ENCODE measurements at places on chromosomes 5 and 9.

DNA sequence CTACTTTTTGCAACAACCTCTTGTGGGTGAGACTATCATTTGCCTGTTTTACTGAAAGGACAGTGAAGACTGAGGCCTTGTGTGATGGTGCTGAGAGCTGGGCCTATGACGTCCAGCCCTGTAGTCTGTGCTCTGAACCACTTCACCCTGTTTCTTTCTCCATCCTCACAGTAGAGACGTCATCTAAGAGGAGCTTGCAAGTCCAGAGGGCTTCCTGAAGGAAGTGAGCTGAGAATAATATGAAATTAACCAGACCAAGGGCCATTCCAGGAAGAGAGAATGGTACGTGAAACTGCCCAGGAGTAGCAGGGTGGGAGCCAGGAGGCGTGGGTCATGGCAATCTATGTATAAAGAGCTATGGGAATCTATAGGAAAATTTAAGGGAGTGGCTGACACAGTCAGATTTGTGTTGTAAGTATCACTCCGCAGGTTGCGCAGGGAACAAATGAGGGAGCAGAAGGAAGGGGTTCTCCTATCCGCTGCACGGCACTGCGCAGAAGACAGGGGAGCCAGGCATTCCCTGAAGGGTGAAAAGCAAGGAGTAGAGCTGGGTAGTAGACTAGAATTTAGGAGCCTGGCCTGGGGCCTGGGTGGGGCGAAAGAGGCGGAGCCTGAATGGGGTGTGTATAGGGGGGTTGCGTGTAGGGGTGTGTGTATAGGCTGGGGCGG is 596 bp upstream of the FGFR4 start:
- no peak for DNase-seq

GRCh38 chr9:76082057-76082456 is 191.6 kb downstream of the PCSK5 start:
- DNase-seq, result no peak

DNA sequence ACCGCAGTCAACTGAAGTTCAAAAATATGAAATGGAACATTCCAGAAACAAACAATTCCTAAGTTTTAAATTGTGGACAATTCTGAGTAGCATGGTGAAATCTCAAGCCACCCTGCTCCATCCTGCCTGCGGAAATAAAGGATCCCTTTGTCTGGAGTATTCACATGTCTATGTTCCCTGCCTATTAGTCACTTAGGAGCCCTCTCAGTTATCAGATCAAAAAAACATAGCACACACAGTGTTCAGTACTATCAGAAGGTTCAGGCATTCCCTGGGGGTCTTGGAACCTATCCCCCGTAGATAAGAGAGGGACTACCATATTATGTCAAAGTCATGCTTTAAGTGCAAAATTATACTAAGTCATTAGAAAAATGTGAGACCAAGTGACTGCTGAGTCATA is 300.8 kb downstream of the SEMA5A start:
- no peak for DNase-seq

- no peak for DNase-seq
Measured at GRCh38 chr5:7848296-7848695, 2.6 kb downstream of the CFAP90 start.

- DNase-seq, result no peak
Measured at GRCh38 chr9:95477885-95478284, 38.9 kb downstream of the PTCH1 start.

- DNase-seq, result no peak
Measured at GRCh38 chr5:122533825-122534224, 221.8 kb downstream of the SNCAIP start.

GRCh38 chr5:103772248-103772647 is 209.7 kb upstream of the NUDT12 start:
- DNase-seq, result no peak

- DNase-seq, result no peak
Measured at GRCh38 chr5:68116868-68117411, 98.6 kb upstream of the PIK3R1 start.

DNA sequence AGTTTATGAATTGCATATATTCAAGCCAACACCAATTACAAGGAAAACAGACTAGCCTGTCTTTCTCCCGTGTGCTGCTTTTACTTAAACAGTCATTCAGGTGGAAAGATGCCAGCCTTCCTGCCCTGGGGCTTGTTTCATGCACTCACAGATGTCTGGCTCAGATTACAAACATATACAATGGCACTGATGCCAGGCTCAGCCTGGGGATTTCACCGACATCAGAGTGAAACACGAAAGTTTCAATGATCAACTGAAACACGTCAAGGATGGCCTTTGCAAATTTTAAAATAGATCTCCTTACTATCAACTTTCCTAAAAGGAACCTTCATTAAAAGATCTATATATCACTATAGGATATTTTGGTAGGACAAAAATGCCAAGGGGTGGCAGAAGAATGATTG is 1576.5 kb downstream of the EFNA5 start:
- no peak for DNase-seq

DNA sequence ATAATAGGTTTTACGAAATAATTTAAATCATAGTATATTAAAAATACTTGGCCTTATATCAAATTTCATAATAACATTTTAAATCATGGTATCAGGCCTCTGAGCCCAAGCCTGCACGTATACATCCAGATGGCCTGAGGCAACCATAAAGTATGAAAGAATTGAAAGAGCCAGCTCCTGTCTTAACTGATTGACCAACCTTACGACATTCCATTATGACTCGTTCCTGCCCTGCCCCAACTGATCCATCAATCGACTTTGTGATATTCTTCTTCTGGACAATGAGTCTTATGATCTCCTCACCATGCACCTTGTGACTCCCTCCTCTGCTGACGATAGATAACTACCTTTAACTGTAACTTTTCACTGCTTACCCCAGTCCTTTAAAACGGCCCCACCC is 545.0 kb downstream of the MTRR start:
- DNase-seq, result no peak

- no peak for DNase-seq
Measured at GRCh38 chr5:96287136-96287535, 145.9 kb downstream of the PCSK1 start.

GRCh38 chr9:137452761-137453642 is 6.1 kb downstream of the NSMF start:
- no peak for DNase-seq

All from C1 segment of cervical spinal cord (tissue), 14 donors.